NCI-H2171 treated with DMSO at 0.1 percent for 48 hours (cell line): ENCODE measurements at places on chromosomes 1 and 21.

DNA sequence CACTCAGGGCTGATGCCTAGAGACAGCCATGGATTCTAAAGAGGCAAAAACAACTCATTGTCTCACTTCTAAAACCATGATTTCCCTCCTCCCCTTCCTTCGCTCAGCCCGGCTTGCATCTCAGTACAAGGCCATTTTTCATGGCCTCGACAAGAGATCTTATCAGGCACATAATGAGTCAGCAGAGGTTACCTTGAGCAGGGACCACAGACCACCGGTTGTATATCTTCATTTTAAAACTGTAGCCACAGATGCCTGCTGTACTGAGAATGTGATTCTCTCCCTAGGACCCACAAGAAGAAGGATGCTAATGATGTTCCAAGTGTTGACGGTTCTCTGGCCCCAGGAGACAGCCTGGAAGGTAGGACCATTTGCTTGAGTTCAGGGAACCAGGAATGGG is 331.9 kb downstream of the AJAP1 start:
- no peak for DNase-seq

- DNase-seq: no peak
These were observed 837 bp downstream of the UBASH3A start for GRCh38 chr21:42404539-42404938.

- no peak for DNase-seq
These were observed 25.2 kb downstream of the TP73 start for GRCh38 chr1:3677484-3677883.

- no peak for DNase-seq
These were observed 10.1 kb upstream of the PHGDH start for GRCh38 chr1:119701659-119702058.

- DNase-seq: no peak
These were observed 8.8 kb downstream of the ETV3L start for GRCh38 chr1:157090771-157091170.

DNA sequence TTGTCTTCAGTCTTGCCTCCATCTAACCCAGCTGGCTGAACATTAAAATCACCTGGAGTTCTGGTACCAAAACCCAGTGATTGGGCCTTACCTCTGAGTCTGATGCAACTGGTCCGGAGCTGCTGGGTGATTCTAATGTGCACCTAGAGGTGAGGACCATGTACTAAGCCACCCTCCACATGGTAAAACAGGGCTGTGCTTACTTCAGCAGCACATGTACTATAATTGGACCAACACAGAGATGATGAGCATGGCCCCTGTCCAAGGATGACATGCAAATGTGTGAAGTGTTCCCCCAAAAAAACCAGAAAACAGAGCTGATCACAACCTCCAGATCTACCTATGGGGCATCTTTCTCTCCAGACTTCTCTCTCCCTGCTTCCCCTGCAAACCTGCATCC is 37.0 kb downstream of the ELK4 start:
- DNase-seq: no peak

DNA sequence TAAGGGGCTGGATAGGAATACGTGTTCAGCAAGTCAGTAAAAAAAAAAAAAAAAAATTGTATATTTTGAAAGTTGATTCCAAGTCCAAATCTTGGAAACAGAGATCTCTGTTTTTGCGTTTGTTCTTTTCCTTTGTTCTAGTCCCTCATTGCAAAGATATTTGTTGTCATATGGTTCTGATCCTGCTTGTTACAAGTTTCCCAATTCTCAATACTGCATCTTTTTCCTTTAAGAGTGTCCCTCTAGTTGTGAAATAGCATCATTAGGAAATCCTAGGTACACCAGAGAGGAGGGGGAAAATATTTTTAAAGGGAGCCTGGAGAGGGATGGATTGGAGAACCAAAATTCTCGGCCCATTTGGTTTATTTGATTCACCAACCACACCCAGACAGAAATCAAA is 152.2 kb upstream of the C1orf105 start:
- no peak for DNase-seq

DNA sequence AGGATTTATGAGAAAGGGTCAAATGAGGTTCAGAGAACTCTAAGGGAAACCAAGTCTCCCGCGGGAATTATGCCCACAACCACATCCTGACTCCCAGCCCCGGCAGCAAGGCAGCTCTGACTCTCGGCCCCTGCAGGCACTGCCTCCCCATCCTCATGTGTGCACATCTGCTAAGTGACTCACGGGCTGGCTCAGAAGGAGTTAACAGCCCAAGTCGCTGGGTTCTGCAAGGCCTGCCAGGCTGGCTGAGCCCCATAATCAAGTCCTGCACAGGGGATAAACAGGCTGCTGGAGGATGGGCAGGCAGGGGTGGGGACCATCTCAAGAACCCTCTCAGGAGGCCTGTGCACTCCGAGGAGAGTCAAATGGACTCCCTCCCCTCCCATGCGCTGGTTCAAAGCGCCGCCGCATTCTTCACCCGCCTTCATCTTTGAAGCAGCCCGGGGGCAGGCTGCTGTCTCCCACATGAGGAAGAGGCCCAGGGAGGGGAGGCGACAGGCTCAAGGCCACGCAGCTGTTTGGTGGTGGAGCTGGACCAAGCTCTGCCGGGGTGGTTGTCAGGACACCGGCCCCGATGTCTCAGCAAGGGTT is 344.3 kb downstream of the MATN1 start:
- DNase-seq: peak; percentile 15

- peak; percentile 37 for DNase-seq
These were observed 62.2 kb downstream of the LRRC40 start for GRCh38 chr1:70143048-70143659.

DNA sequence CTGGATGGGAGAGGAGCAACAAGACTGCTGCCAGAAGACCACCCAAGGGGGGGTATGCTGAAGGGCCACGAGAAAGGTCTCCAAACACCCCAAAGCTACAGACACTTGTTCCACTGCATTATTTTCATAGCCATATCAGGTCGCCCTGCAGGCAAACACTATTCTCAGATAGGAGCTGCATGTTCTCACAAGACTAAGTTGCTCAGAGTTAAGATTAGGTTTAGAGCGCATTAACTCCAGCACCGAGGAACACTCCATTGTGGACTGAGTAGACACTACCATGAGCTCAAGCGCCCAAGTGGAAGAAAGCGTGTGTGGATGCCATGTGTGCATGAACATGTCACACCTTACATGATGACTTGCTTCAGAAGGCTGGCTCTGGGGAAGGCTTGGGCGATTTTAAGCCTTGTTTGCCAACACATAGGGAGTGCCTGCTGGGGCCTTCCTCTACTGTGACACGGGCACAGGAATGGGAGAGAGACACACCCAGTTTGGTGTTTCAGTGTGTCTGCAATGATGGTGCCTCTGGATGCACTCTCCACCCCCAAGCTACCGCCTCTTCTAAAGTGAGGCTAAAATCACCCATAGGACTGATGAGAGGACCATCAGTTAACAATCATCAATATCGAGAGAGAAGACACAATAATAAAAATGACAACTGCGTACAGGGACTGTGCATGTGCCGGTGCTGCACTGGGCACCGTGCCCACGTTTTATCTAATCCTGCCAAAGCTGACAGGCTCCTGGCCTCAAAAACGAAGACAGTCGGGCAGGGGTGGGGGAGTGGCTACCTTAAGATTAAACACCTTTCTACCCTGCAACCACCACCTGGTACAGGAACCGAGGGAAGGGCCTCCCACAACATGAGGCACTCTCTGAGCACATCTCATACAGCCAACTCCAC is 34.9 kb downstream of the SSBP3 start:
- DNase-seq: peak; percentile 22

DNA sequence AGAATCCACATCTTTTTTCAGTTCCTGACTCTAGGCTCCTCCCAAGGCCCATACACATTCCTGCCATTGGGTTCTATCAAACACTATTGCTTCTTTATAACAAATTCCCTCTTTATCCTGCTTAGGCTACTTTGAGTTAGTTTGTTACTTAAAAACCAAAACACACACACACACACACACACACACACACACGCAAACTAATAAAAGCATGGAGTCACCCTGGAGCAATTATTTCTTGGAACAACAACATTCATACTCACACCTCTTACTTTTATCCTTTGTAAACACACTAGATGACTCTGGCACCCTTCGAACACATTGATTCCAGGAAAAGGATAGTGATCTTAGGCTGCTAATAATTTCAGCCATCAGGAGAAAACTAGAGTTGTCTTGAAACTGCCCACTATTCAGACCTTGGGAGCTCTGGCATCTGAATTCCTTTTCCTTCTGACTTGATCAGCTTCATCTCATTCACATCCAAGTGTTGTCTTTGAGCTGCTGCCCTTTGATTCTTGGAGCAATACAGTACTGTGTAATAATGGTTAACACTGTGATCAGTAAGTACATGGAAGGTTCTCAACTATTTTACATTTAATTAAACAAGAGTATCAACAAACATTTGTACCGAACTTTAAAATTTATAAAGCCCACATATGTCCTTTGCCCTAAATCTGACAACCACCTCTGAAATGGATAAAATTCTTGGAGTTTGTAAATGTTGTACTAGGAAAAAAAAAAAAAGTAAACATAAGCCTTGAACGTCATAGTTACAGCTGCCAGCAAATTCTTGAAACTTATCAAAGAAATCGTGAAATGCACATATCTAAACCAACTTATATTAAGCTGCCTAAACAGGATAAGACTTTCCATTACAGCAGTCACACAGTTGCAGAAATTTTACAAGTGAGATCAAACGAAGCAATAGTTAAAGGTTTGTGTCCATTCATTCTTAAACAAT is 2.8 kb upstream of the SEC22B start:
- no peak for DNase-seq

DNA sequence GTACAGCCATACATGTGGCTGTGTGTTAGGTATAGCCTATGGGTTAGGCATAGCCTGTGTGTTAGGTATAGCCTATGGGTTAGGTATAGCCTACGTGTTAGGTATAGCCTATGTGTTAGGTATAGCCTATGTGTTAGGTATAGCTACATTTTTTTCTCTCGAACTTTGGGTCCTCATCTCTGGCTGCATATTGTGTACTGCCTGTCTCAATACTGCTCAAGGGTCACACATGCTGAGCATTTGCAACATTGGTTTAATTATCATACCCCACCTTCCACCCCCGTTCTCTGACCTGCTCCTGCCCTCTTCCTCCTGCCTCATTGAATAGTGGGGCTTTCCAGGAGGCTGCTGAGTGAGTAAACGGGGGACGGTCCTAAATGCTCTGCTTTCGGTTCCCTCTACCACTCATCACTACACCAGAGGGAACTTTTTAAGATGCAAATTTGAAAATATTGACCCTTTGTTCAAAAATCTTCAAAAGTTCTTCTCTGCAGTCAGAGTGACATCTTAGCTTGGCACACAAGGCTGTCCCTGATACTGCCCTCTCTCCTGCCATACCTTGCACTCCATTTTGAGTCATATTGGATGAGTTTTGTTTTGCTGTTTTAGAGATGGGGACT is 17.8 kb downstream of the OR2B11 start:
- no peak for DNase-seq

GRCh38 chr21:20998456-20998789 is 214 bp downstream of the NCAM2 start:
- DNase-seq: peak; percentile 39

DNA sequence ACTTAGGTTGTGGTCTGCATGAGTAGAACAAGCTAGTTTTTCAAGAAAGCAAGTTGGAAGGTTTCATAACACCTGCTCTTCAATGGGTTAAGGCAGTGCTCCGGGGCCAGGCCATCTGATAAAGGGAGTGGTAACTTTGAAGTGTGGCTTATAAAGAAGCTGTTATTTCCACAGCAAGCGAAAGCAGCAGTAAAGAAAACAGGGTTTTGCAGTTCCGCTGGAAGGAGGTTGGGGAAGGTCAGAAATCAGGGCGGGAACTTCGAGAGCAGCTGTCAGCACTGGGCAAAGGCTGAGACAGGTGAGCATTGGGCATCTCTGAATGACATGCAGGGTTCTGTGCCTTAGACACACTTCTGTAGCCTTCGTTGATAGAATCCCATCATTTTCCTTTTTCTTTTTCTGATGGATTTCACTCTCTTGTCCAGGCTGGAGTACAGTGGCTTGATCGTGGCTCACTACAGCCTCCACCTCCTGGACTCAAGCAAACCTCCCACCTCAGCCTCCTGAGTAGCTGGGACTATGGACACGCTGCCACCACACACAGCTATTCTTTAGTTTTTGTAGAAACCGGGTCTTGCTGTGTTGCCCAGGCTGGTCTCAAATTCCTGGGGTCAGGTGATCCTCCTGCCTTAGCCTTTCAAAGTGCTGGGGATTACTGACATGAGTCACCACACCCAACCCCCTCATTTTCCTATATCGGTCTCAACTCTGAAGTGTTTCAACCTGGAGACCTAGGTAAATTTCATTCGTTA is 20.5 kb downstream of the TMEM51 start:
- no peak for DNase-seq

GRCh38 chr1:39538531-39539251 is 37.9 kb downstream of the PABPC4 start:
- DNase-seq: no peak

DNA sequence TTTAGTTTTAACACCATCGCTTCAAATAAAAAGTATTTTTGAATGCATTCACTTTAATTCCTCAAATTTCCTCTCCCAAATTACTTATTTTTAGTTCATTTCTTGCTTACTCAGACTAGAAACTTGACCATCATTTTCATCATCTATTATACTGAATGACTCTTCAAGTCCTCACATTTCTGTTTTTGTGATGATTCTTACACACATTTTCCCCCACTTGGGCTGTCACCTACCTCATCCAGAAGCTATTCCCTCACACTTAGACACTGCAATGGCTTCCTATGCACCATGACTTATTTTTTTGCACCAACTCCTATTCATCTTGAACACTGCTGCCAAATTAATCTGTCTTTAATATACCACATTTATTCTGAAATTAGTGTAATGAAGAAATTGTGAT is 239.6 kb upstream of the DUSP10 start:
- no peak for DNase-seq

GRCh38 chr1:225477296-225477911 is 49.6 kb upstream of the LBR start:
- no peak for DNase-seq

- no peak for DNase-seq
These were observed 59.2 kb downstream of the CLSTN1 start for GRCh38 chr1:9764550-9764949.

DNA sequence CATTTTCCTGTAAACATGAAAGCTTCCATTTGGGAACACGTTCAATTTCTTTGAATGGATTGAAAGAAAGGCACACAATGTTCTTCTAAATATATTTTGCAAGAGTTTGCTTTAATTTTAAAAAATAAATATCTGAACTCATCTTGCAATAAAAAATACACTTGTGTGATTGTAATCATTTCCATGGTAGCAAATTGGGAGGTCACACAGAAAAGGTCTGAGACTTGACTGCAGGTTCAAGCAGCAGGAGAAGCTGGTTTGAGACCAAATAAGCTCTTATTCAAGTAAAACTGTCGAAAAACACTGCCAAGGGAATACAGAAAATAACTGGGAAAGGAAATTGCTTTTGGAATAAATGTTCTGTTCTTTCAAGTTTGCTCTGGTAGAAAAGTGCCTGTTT is 498.9 kb downstream of the ADGRL2 start:
- DNase-seq: no peak

- DNase-seq: no peak
These were observed 167.9 kb downstream of the TNFSF18 start for GRCh38 chr1:172882791-172883386.

DNA sequence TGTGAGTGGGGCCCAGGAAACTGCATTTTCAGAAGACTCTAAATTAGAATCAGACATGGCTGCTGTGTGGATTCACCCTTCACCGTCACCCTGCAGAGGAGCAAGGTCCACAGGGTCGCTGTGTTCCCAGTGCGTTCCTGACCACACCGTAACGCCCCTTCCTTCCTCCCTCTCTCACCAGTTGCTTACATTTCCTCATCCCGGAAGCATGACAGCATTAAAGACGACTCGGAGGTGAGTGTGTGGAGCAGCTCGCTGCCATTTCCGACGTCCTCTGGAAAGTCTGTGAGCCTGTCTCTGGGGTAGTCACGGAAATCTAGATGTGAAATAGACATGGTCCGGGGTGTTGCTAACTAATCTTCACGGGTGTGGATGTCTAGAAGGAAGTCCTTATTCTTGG is 45.9 kb downstream of the FAAP20 start:
- no peak for DNase-seq
